ENCODE measurements at places on chromosomes 5 and 9. TPM values are rescaled to one million over a fixed set of nuclear protein-coding genes. Genes with fewer than 3 reads are reported as not detected.

Gene FNIP1
- 32.7 TPM for total RNA-seq

Gene KCNV2
- not detected for total RNA-seq

Gene TRIM36
- 1.2 TPM for total RNA-seq

Gene UNC13B
- total RNA-seq, result 20.9 TPM

Gene ERAP2
- total RNA-seq, result 6.9 TPM

Gene CDC14B
- 15.5 TPM for total RNA-seq

Gene TMEM8B
- 21.0 TPM for total RNA-seq

Gene VCAN
- total RNA-seq, result 45.0 TPM

Gene SOWAHA
- total RNA-seq, result not detected

DNA sequence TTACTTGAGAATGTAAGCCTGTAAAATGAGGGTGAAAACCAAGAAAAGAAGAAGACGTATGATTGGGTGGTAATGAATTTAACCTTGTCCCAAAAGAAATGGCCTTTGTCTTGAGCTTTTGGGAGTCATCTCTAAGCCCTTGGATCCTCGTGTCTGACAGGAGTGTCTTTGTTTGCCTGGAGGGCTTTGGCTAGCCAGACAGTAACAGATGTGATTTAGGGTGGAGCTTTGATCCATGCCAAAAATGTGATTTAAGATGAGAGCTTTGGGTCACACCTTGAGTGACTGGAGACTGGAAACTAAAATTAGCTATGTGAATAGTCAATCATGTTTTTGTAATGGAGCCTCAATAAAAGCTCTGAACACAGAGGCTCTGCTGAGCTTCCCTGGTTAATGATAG lies 25.9 kb upstream of the ZFAND5 start:
- DNase-seq, result no peak

DNA sequence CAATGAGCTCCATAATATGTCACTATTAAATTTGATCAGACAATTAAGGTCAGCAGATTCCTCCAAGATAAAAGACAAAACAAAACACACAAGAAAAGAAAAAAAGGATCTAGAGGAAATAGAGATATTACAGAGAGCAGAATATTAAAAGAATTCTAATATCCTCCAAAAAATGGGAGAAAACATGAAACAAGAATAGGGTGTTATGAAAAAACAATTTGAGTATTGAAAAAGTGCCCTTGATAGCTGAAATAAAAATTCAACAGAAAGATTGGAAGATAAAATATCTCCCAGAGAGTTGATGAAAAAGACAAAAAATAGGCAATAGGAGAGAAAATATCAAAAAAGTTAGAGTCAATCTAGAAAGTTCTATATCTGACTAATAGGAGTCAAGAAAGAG lies 44.8 kb upstream of the LHFPL2 start:
- DNase-seq, result no peak

GRCh38 chr9:74951725-74952151 lies 974 bp downstream of the C9orf40 start:
- peak; percentile 77 for DNase-seq

DNA sequence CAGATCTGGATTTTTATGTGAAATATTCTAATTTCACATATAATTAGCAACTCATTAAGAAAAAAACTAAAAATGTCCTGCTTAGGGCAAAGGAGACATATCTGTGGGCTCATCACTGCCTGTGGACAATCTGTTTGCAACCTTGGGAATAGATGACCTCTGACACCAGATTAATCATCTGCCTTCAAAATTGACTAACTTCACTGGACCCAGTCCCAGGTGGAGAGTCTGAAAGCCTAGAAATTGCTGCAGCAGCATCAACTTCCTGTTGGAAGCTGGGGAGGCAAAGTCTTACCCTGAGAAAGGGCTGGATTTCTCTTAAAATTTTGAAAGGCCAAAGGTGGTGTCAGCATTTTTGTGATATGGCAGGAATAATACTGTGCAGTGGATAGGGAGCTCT lies 76.3 kb upstream of the TNC start:
- DNase-seq, result no peak

- peak; percentile 85 for DNase-seq
These were observed 113.0 kb downstream of the KLHL3 start for GRCh38 chr5:137622850-137623249.

DNA sequence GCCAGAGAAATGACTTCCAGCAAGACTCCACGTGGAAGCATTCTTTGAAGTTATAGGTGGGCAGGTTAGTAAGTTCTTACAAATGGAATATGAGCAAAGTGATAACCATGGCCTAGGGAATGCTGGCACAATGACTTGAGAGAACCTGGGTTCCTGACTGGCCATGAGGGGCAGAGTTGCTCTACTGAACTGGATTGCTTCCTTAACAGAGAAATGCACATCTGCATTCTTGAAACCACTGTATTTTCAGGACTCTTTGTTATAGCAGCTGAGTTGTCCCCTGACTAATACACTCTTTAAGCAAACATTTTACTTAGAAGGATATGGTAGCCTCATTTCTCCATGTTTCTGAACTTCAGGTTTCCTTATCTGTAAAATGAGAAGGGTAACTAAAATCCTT lies 108.3 kb upstream of the GNA14 start:
- DNase-seq, result no peak

GRCh38 chr5:123483446-123484077 lies 28.4 kb upstream of the CSNK1G3 start:
- no peak for DNase-seq

GRCh38 chr5:145960848-145961600 lies 24.6 kb downstream of the SH3RF2 start:
- no peak for DNase-seq

DNA sequence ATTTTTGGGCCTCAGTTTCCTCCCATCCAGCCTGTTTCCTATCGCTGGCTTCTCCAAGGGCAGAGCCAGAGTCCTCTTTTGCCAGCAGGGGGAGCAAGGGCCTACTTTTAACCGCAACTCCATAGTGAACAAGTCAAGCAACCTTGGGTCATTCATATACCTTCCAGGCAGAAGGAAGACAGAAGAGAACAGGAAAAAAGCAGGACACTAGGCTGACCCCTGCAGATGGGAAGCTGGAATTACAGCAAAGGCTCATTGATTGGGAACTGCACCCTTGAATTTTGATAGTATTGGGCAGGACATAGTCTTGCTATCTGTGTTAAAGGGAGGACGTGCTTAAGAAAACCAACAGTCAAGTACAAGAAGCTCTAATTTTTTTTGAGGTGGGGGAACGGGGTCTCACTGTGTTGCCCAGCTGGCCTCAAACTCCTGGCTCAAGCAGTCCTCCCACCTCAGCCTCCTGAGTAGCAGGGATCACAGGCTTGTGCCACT lies 30.1 kb downstream of the QRFP start:
- DNase-seq, result peak; percentile 79

DNA sequence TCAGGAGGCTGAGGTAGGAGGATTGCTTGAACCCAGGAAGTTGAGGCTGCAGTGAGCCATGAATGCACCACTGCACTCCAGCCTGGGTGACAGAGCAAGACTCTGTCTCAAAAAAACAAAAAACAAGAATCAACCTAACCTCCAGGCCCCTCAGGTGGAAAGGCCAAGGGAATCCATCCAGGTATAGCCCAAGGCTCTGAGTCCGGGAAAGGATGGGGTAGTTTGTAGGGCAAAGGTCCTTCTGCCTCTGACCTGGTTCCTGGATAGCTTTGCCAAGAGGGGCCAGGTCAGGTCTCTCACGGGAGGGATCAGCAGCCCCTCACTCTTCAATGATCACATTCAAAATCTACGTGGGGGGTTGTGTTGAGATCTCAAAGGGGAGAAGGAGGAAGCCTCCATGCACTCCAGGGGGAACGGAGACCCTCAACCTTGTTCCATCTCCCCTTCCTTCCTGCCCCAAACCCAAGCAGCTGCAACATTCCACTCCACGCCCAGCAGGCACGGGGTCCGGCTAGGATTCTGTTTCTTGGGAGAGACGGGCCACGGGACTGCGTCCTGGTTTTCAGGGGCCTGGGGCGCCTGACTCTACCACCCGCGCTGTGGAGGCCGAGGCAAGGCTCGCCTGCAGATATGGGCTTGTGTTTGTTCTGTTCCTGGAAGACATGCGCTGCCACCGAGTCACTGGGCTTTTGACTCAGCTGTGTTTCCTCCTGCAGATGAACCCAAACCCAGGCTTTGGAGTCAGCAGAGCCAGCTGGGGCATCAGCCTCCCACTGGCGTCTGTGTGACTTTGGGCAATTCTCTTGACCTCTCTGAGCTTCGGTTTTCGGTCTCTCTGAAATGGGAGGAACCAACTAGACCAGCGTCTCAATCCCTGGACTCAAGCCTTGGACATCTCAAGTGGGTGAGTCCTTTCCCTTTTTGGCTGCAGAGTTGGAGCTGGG lies 35.5 kb downstream of the PLPP7 start:
- no peak for DNase-seq

- DNase-seq, result no peak
These were observed 157.5 kb upstream of the IQGAP2 start for GRCh38 chr5:76245590-76245989.

GRCh38 chr5:68330574-68330973 lies 115.0 kb downstream of the PIK3R1 start:
- DNase-seq, result no peak

- no peak for DNase-seq
These were observed 234.2 kb upstream of the RFX3 start for GRCh38 chr9:3760031-3760430.

GRCh38 chr5:13921578-13921977 lies 22.9 kb downstream of the DNAH5 start:
- DNase-seq, result no peak

DNA sequence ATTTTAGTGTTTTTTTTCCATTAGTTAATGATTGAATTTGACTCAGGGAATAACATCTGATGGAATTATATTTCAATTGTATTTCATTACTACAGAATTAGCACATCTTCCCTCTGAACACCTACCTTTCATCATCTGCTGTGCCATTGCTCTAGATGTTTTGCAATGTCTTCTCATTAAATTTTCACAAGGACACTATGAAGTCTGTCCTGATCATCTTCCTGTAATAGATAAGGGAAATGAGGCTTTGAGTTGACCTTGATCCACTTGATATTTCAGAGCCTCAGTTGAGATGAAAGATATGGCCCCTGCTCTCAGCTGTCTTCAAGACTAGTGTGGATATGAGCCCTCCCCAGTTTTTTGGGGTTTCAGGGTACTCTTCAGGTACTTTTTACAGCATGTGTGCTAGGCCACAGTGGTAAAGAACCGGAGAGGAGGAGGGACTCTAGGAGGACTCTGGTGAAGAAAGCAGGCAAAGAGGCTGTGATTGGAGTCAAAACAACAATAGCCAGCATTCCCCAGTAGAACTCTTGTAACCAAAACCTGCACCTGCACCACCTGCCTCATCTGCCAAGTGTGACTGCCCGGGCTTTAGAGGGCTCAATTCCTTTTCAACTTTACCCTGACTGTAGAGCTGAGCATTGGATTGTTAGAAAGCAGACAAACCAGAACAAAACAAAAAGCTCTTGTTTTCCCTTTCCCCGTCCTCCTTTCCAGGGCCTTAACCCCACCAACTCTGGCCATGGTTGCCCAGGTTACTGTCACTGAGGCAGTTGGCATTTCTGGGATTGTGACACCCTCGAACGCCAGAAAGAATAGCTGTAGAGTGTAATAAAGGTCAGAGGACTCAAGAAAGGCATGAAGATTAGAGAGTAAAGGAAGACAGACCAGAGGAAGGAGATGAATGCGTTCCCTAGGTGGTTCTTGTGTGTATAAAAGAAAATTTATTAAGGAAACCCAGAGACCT lies 56.3 kb downstream of the ERAP1 start:
- no peak for DNase-seq

- no peak for DNase-seq
These were observed 66.4 kb downstream of the WWC1 start for GRCh38 chr5:168357876-168358275.

GRCh38 chr9:37904445-37905130 lies 661 bp upstream of the SLC25A51 start:
- DNase-seq, result peak; percentile 67

DNA sequence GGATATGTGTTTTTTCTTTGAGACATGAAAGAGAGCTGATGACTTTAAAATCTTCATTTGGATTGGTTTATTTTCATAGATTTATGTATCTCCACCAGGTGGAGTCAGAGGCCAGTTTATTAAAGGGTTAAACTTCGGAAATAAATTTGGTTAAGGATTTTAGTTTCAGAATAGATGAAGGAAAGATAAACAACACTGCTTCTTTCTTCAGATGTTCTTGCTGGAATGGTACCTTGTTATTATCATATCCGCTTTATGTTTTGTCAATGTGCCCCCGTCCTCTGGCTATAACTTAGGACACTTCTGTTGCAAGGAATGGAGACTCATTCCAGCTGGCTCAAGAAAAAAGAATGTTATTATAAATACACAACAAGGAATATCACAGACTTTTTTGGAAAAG lies 81.2 kb downstream of the ALDH1A1 start:
- no peak for DNase-seq

DNA sequence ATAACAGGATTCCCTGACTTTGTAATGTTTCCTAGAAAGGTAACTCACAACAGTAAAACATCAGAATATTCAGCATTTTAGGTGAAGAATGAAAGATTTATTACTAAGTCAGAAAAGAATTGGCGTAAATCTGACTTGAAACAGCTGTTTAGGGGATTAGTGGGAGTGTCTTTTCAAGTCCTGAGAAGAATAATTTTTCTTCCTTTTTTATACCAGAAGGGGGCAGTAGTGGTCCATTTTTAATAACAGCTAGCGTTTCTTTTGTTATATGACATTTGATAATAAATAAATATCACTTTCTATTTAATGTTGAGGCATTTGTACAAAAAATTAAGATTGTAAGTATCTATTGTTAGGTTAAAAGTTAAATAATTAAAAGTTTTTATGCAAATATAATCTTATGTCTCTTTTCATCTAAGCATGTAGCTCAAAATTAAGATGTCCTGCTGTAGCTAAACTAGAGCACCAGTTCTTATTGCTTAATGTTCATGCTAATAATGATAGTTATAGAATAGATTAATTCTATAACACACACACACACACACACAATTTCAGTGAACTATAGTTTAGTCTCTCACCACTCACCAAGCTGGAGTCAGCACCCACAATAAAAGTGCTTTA lies 258.7 kb upstream of the ARRDC3 start:
- no peak for DNase-seq

DNA sequence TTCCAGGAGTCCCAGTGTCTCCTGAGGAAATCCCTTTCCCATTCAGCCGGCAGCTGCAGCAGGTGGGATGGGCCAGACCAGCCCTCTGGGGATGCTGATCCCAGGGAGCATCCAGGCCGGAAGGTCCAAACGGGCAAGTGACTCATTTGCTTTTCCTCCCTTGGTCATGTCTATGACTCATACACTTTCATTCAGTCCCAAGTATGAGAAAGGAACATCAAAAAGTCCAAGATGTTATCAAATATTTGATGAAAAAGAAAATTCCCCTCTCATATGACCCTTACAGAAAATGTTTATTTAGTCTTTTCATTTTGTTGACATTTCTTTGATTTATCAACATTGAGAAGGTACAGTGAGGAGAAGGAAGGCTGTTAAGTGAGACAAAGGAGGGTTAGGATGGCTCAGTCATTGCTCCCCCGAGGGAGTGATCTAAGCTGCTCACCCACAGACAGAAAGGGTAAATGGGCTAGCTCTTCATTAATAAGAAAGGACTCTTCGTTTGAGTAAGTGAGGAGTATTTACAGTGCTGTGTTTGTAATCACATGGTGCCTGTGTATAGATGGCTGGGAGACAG lies 117.6 kb upstream of the ANKRD55 start:
- DNase-seq, result peak; percentile 80

GRCh38 chr9:35604578-35605350 lies at the start of gene TESK1:
Gene TESK1, plus strand, starts transcription at chr9:35605262. Its CDS starts 358 bp downstream, at chr9:35605620.
- peak; percentile 75 for DNase-seq

GRCh38 chr5:149268928-149269557 lies 2.6 kb upstream of the AFAP1L1 start:
- no peak for DNase-seq
